CD4-positive, alpha-beta T cell treated with Interleukin-10 for 1 hour (primary cell): ENCODE measurements at places on chromosomes 5 and 9.

GRCh38 chr9:74496819-74497747, at the start of gene RORB:
Gene RORB (plus strand): TSS chr9:74497335. CDS start chr9:74497977, 642 bp downstream.
- DNase-seq: peak; percentile 35

DNA sequence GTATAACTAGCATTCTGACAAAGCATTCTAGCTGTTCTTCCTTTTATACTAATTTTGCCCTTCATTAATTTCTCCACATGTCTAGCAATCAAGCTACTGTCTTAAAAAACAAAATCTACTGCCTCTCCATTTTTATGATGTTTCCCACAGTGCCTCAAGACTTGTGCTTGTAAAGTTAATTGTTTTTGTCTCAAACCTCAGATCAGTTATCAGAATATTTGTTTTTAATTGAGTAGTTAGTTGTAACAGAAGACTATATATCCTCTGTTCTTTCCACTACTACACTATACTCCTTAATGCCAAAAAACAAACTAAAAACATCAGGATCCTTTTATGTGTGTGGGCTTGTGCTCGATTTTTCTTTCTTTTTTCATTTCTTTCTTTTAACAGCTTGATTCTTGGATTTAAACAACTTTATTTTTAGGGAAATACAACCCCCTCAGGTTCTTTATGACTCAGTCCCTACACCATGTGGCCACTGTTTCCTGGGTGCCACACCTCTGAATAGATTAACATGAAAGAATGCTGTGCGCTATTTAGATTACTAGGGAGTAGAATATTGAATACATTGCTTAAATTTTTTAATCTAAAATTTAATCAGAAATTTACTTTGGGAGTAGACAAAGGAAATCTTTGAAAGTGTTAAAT, 1.2 kb downstream of the ASPN start:
- no peak for DNase-seq

GRCh38 chr9:16575986-16576245, 294.6 kb downstream of the BNC2 start:
- DNase-seq: no peak

- no peak for DNase-seq
Measured at GRCh38 chr5:143024228-143024920, 254.2 kb downstream of the ARHGAP26 start.

DNA sequence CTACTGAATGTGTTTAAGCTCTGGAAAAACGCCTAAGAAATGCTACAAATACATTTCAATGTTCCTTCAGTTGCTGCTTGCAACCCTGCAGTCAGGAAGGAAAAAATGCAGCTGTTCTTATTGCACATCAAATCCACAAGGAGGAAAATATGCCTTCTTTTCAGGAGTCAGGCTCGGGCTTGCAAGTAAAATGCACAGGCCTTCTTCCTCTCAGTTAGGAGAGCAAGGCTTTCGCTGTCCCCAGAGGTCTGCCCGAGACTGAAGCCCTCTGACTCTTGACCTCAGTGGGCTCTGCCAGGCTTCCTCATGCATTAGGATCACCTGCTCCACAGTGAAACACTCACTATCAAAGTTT, 899 bp upstream of the SHC3 start:
- DNase-seq: no peak

DNA sequence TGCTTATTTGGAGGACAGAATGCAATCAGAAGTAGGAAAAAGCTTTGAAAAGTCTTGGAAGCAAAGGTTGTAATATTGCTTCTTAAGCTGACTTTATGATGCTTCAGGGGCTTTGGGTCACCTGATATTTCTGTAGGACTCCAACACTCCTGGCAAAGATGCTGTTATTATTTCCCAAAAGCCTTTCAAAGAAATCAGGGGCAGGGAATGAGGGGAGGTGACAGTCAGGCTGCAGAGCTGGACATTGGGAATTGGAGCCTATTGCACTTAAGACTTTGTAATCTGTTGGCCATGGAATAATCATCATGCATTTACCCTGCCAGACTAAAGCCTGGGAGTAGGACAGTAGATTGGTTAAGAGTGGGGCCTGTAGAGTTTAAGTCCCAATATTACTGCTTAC, 168.3 kb upstream of the IL12B start:
- no peak for DNase-seq
